GM06990 (cell line): ENCODE measurements at places on chromosomes 2 and 18.

DNA sequence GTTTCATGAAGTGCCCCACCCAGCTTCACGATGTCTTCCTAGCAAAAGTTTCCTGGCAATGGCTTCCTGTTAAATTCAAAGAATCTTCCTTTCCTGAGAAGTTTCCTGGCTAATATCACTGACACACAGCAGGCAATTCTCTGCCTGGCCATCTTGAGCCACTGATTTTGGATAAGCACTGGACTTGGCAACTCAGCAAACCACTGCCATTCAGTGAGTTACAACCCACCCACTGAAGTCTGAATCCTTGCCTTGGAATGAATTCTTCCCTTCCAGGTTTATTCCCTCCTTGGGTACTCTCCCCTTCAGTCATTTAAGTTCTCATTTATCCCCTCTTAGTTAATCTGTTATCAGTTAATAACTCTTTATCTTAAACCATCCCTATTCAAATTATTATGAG is 426.0 kb downstream of the MBD2 start:
- no peak for DNase-seq

GRCh38 chr18:33146014-33146413 is 294.5 kb downstream of the CCDC178 start:
- no peak for DNase-seq

DNA sequence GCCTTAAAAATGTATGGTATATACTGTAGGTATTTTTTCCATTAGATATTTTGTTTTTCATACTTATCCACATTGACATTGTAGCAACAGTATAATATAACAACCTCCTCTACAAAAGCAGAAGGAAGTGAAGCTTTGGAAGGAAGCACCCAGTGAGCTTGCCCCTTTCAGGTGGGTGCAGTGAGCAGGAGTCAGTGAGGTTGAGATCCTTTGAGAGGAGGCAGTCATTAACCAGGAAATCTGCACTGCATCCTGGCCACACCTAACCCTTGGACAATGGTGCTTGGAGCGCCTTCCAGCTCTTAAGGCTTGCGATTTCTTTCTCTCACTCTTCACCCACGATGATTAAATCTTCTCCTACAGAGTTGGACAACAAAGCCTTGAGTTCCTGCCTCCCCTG is 13.9 kb downstream of the IL37 start:
- no peak for DNase-seq

DNA sequence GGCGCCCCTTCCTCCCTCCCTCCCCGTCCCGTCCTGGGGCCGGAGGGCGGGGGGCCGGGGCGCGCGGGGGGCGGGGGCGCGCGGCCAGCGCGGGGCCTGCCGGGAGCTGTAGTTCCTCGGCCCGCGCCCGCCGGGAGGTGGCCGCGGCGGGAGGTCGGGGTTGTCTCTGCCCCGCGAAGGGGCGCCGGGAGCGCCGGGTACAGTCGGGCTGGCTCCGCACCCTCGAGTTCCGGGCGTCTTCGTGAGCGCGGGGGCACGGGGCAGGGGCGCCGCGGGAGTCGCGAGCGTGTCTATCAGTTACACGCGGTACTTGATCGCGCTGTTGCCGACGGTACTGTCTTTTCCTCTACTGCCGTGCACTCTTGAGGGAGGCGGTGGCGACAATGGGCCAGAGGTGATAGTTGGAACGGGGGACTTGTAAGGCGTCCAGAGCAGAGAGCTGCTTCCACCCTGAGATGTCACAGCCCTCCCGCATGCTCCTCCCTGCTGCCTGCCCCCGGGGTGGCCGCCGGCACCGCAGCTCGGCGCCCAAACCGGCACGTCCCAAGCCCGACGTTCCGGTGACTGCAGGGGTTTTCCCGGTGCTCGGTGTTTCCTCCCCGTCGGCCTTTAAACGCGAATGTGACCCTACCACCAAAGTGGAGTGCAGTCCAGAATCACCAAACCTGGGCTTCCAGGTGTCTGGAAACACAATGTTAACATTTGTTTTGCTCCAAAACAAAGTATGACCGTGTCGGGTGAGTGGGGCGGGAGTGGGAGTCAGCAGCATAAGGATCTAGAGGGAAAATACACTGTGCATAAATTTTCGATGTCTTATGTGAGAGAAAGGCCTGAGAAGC is at the start of gene PRKD3:
Gene PRKD3 (minus strand): TSS at position 48 of the 839 bp plus-strand sequence. CDS start 8,309 bp downstream, outside the sequence.
- DNase-seq, result peak; percentile 80

DNA sequence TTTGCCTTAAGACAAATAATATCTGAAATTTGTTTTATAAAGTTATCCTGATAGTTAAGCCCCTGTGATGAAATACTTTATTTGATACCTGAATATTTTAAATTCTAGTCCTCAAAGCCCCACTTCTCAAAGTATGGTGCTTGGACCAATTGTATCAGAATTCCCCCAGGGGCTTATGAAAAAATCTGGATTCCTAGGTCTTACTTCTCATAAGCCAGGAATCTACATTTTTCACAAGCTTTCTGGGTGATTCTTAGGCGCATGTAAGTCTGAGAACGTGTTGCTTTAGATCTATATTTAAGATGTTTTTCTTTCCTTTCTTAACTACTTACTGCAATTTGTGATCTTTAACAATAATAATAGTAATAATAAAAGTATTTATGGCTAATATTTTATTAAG is 53.1 kb downstream of the MYO1B start:
- DNase-seq, result no peak

DNA sequence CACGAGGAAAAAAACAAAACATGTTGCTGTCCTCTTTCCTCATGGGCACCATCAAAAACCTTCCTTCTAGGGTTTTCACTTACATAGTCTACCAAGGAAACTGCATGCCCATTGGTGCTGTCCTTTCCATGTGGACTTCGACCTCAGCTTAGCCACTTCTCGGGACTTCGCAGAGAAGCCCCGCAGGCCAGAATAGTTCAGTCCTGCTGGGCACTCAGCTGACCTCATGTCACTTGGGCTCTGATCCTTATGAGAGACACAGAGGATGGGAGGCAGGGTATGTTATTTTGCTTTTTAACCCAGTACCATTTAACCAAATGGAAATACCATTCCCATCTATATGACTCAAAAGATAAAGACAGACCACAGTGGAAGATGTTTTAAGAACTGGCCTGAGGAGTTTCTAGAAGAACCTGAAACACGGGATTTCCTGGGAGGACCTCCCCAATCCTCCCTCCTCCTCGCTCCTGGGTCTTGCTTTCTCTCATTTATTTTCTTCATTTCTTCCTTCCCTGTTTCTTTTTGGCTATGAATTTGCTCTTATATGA is 28.4 kb downstream of the AAK1 start:
- no peak for DNase-seq

GRCh38 chr2:128300151-128301020 is 18.3 kb downstream of the HS6ST1 start:
- DNase-seq, result no peak

GRCh38 chr18:57950542-57950941 is 93.5 kb upstream of the NEDD4L start:
- no peak for DNase-seq

DNA sequence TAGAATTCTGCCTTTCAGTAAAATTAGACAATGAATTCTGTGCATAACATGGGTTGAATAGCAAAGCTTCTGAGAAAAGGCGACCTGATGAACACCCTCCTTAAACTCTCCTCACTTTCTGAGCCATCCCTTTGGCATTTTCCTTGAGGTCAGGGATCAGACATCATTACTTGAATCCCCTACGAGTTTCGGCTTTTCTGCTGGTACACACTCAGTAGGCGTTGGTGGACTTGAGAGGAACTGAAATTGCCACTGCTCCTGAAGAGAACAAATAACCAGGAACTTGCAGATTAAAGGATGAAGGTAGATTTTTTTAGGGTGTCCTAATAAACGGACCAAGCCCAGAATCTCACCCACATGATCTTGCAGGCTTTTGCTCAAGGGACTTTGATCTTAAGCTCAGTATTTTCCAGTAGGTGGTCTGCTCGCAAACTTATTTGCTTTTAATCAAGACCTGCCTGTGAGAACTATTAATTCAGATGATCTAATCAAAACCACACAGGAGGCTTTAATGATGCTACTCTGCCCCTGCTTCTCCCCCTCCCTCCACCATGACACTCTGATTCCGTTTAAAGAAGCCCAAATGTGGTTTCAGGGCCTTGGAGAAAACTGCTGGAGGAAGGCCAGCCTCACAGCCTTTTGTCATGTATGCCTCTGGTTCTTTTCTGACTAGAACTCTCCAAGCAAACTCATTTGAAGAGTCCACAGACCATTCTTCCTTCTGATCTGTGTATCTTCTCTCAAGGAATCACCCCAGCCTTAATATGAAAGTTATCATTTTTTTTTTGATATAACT is 124.9 kb downstream of the PRKCE start:
- no peak for DNase-seq

DNA sequence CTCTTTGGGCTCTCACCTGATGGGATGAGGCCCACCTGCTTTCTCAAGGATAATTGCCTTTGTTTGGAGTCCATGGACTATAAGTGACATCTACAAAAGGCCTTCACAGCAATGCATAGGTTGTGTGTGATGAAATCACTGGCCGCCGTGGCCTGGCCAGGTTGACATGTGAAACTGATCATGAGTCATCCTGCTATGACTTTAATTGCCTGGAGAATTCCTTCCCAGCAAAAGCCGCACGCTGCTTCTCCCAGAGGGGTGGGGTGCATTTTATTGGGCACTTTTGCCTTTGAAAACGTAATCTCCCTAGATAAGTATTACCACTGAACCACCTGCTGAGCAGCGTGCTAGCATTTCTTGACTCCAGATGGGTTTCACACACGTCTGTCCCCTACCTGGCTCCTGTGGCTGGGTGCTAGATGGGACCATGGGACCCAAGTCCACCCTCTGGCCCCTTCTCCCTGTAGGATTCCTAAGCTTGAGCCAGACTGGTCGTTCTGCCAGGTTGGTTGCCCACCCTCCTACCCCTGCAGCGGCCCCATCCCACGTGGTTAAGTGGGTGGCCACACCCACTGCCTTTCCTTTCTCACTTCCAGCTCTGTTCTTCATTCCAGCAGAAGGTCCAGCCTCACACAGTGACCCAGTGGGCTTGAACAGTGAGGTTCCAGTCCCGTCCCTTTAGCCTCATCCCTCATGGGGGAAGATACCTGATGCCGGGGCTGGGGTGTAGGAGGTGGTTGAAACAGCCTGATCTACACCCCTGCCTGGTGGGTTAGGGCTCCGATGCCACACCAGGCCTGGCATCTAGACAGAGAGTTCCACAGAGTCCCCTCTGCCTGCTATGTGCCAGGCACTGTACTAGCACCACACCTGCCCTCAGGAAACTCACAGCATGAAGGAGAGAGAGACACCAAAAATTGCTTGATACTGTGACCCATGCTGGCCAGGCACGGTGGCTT is 89.6 kb downstream of the GBX2 start:
- DNase-seq, result no peak

DNA sequence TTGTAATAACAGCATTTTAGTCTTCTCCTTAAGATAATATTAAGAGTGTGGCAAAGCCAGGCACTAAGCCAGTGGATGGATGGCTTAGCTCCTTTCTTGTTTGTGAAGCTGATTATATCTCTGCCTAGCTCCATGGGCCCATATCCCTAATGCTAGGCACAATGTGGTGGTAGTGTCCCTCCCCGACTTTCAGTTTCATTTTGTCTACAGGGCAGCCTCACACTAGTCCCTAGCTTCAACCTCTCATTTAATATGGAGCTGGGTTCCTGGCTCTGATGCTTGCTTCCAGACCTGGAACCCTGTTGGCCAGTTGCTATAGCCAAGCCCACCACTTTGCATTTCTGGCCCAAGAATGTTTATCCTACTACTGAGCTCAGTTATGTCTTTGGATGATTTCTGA is 437.0 kb upstream of the MEIS1 start:
- DNase-seq, result no peak

- no peak for DNase-seq
Observed at GRCh38 chr2:234027641-234028040, 22.9 kb upstream of the SPP2 start.
